ENCODE measurements at places on chromosomes 16 and 17. TPM values are rescaled to one million over a fixed set of nuclear protein-coding genes. Genes with fewer than 3 reads are reported as not detected.

DNA sequence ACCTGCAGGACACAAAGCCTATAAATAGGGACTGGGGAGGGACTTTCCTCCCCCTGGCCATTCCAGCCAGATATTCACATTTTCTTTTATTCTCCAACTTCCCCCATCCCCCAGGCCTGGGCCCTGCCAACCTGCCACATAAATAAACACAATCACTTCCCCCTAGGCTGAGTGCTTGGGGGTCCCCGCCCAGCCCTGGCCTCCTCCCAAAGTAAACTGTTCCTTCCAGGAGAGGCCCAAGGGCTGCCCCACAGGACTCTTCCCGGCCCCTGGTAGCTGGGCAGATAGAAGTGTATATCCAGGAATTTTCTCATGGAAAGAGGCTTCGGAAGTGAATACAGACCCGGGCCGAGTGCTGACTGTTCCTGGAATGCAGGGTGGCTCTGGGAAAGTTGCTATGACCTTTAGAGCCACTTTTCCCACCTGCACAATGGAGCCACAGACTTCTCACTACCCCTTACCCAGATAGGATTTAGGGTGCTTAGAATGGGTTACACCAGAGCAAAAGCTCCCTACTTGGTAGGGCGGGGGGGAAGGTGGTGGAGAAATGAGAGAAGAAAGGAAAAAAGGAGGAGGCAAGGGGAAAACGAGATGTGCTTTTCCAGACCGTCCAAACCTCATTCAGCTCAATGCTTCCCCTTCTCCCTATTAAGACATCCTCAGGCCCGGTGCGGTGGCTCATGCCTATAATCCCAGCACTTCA lies 8.5 kb downstream of the CSF3 start:
- peaks cover 35% of the 10 kb centered on the region for H3K36me3 ChIP-seq
- H3K4me1 ChIP-seq: peaks cover 9% of the 10 kb centered on the region

The ARL16 gene
- 44.7 TPM for total RNA-seq

GRCh38 chr16:17224879-17225281 lies 245.9 kb downstream of the XYLT1 start:
- H3K36me3 ChIP-seq: no peaks in the 10 kb centered on the region
- H3K27ac ChIP-seq: no peak overlapping the region
- DNase-seq: no peak
- H3K4me3 ChIP-seq: no peak overlapping the region
- no peaks in the 10 kb centered on the region for H3K27me3 ChIP-seq

- H3K4me1 ChIP-seq: peaks cover 24% of the 10 kb centered on the region
- H3K27ac ChIP-seq: peak overlapping the region; percentile 97
- H3K27me3 ChIP-seq: no peaks in the 10 kb centered on the region
- DNase-seq: peak; percentile 97
- no peaks in the 10 kb centered on the region for H3K36me3 ChIP-seq
- peak overlapping the region; percentile 93 for H3K4me3 ChIP-seq
Observed at GRCh38 chr17:1714427-1714979, 4.3 kb upstream of the TLCD2 start.

The MT1A gene
- 0.94 TPM for total RNA-seq

GRCh38 chr16:48831076-48831722 lies 221.2 kb upstream of the N4BP1 start:
- H3K36me3 ChIP-seq: no peaks in the 10 kb centered on the region
- no peaks in the 10 kb centered on the region for H3K27me3 ChIP-seq
- peaks cover 9% of the 10 kb centered on the region for H3K4me1 ChIP-seq
- DNase-seq: peak; percentile 61
- no peak overlapping the region for H3K27ac ChIP-seq

The SENP3 gene
- total RNA-seq: 75.2 TPM

- H3K4me3 ChIP-seq: no peak overlapping the region
- H3K36me3 ChIP-seq: no peaks in the 10 kb centered on the region
- no peaks in the 10 kb centered on the region for H3K27me3 ChIP-seq
- peaks cover 26% of the 10 kb centered on the region for H3K4me1 ChIP-seq
- no peak for DNase-seq
Observed at GRCh38 chr16:63183743-63184142, 1147.5 kb upstream of the CDH8 start.

DNA sequence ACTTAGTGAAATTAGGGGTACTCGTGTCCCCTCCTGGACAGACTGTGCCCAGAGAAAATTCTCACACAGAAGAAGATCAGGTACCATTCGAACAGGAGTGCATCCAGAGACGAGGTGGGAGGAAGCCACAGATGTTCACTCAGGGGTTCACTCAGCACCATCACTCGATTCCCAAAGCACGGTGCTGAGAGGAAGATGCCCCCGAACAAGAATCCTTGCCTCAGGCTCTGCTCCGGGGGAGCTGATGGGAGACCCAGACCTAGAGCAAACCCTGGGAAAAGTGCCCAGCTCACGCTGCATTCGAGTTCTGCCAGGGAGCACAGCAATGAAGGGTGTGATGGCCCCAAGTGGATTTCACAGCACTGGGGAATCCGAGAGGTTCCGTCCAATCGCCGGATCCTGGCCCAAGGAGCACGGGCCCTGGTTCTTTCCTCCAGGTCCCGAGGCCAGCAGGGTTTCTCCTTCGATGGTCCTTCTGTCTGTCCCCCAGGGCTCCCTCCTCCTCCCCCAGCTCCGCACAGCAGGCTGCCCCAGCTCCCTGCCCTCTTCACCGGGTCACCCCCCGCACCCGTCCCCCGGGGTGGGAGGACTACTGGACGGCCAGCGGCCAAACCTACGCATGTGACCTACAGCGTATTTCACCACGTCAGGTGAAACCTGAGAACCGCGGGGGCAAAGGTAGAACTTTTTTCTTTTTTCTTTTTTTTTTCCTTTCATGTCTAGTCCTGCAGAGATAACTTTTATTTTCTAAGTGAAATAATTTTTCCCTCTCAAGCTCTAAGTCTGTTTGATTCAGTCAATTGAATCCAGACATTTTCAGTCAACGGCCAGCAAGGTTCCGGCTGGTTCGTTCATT lies 10.2 kb upstream of the UBE2I start:
- H3K27ac ChIP-seq: no peak overlapping the region
- peaks cover 30% of the 10 kb centered on the region for H3K4me1 ChIP-seq
- H3K27me3 ChIP-seq: peaks cover 12% of the 10 kb centered on the region
- DNase-seq: no peak
- no peak overlapping the region for H3K4me3 ChIP-seq
- H3K36me3 ChIP-seq: no peaks in the 10 kb centered on the region

GRCh38 chr16:80974649-80975376 lies 31.9 kb downstream of the CMC2 start:
- no peak overlapping the region for H3K4me3 ChIP-seq
- no peak overlapping the region for H3K27ac ChIP-seq
- peaks cover 18% of the 10 kb centered on the region for H3K36me3 ChIP-seq
- H3K27me3 ChIP-seq: no peaks in the 10 kb centered on the region
- DNase-seq: no peak
- H3K4me1 ChIP-seq: peaks cover 4% of the 10 kb centered on the region

The ARHGDIG gene
- total RNA-seq: 3.4 TPM

All from WTC11 (cell line).